ENCODE measurements at places on chromosomes 7 and 10.
A peak's percentile ranks its signal among the peaks of the same experiment; 100 is the strongest.

DNA sequence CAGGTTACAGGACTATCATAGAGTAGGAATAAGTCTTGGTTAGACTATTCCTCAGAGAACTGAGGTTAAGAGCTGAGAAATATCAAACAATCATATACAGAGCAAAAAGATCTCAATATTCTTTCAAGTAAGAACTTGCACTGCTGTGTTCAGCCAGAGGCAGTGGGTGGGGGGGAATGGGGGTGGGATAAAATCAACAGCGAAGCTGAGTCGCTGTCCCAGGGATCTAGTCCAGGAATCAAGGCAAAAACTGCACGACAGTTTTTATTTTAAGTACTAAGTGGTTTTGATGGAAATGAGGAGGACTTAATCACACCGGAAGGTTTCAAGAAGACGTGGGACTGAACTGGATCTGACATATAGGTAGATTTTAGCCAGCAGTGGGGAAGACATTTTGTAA, 159.1 kb downstream of the SRPK2 start:
- H3K27me3 ChIP-seq = peaks cover 2% of the 10 kb centered on the region
- H3K4me1 ChIP-seq = peaks cover 9% of the 10 kb centered on the region
- no peak for DNase-seq
- peak overlapping the region; percentile 52 for H3K27ac ChIP-seq

DNA sequence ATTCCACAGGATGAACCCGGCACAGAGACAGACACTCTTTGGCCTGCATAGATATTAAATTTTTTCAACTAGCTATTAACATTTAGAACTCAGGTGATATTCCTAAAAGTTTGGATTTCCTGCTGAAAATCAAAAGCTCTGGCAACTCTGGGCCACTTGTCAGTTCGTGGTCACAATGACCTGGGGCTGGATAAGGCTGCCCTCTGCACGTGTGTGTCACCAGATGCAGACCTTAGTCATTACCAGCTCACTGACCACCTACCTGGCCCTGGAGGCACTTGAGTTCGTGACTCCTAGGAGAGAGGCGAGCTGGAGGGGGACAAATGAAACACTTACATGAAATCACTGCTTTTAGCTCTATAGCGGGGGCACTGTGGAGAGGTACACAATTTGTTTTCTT, 126.5 kb downstream of the HIPK2 start:
- H3K4me1 ChIP-seq = peaks cover 24% of the 10 kb centered on the region
- no peak for DNase-seq
- no peak overlapping the region for H3K4me3 ChIP-seq
- no peak overlapping the region for H3K27ac ChIP-seq

DNA sequence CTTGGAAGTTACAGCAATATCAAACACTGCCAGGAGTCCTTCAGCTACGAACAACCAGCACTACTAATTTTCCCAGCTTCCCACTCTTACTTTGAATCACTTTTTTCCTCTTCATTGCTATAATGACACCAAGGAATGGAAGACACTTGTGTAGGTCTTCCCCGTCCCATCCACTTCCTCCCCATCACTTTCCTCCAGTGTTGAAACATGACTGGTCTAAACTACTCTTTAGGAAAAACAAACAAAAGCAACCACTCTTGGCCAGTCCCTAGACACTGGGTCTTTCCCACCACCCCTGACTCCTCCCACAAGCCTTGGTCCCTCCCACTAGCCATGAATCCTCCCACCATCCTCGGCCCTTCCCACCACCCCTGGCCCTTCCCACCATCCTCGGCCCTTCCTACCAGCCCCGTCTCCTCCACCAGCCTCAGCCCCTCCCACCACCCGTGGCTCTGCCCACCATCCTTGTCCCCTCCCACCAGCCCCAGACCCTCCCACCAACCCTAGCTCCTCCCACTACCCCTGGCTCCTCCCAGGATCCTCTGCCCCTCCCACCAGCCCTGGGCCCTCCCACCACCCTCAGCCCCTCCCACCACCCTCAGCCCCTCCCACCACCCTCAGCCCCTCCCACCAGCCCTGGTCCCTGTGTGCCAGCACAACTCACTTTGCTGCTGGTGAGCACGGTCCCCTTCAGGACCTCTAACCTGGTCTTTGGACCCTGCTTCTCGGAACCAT, 68.5 kb downstream of the CXCL12 start:
- no peak for DNase-seq
- no peak overlapping the region for H3K27ac ChIP-seq
- peaks cover 2% of the 10 kb centered on the region for H3K27me3 ChIP-seq
- H3K36me3 ChIP-seq = no peaks in the 10 kb centered on the region
- H3K4me1 ChIP-seq = no peaks in the 10 kb centered on the region
- no peak overlapping the region for H3K4me3 ChIP-seq

DNA sequence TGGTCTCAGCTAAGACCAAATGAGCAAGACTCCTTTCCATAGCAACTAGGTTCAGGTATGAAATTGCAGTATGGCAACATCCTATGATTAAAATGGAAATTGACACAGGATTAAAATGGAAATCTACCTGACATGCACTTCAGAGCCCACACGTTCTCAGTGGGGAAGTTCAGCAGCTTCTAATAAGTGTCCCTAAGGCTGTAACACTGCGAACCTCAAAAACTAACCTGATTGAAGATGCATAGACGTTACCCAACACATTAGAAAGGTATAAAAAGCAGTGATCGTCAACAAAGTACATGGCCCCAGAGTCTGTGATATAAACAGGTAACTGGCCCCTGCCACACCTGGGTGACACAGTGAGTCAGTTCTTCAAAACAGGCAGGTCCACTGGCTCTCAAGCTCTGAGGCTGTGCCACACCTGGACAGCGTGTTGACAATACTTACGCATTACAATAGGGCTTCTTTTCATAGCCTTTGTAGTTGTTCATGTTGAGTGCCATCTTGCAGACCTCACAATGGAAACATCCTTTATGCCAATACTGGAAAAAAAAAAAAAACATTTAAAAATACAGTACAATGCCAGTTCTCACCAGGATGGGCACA, 274.9 kb upstream of the NEBL start:
- DNase-seq = no peak
- peaks cover 8% of the 10 kb centered on the region for H3K36me3 ChIP-seq
- H3K4me3 ChIP-seq = peak overlapping the region; percentile 53
- no peak overlapping the region for H3K27ac ChIP-seq
- peaks cover 18% of the 10 kb centered on the region for H3K4me1 ChIP-seq

DNA sequence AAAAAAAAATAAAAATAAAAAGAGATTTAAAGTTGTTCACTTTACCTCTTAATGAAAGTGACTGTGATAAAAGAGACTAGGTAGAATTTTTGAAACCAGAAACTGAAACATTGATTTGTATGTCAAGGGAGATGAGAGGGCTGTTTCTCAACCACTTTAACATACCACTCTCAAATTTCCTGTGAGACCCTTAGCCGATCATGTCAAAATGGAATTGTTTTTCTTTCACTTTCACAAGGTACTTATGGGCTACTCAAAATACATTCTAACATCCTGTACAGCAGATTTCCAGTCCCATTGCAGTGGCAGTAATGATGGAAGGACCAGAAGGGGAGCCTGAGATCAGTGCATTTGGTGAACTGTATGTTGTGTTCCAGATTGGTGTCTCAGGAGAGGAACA, 261.2 kb downstream of the PPP1R3A start:
- H3K4me1 ChIP-seq = no peaks in the 10 kb centered on the region
- no peaks in the 10 kb centered on the region for H3K36me3 ChIP-seq
- no peak overlapping the region for H3K27ac ChIP-seq
- no peak overlapping the region for H3K4me3 ChIP-seq
- DNase-seq = no peak

GRCh38 chr10:132170561-132171361, 16.0 kb upstream of the DPYSL4 start:
- no peak overlapping the region for H3K27ac ChIP-seq
- H3K36me3 ChIP-seq = peaks cover 4% of the 10 kb centered on the region
- peaks cover 18% of the 10 kb centered on the region for H3K27me3 ChIP-seq
- H3K4me1 ChIP-seq = no peaks in the 10 kb centered on the region

GRCh38 chr7:33904681-33905388, 504 bp upstream of the BMPER start:
- peak overlapping the region; percentile 92 for H3K4me3 ChIP-seq
- no peak overlapping the region for H3K27ac ChIP-seq
- H3K27me3 ChIP-seq = peaks cover 5% of the 10 kb centered on the region
- H3K4me1 ChIP-seq = peaks cover 2% of the 10 kb centered on the region
- H3K36me3 ChIP-seq = no peaks in the 10 kb centered on the region

DNA sequence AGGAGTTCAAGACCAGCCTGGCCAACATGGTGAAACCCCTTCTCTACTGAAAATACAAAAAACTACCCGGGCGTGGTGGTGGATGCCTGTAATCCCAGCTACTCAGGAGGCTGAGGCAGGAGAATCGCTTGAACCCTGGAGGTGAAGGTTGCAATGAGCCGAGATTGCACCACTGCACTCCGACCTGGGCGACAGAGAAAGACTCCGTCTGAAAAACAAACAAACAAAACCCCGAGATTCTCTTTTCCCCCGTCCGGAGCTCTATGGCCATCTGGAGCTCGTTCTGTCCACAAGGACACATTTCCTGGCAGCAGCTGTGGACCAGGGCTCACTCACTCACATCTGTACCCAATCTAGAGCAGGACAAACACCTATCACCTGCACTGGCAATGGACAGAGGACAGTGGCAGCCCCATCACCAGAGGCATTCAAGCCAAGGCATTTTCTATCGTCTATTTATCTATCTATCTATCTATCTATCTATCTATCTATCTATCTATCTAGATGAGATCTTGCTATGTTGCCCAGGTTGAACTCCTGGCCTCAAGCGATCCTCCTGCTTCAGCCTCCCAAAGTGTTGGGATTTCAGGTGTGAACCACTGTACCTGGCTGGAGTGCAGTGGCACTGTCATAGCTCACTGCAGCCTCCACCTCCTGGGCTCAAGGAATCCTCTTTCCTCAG, 167.1 kb upstream of the TNRC18 start:
- no peak for DNase-seq
- H3K36me3 ChIP-seq = peaks cover 11% of the 10 kb centered on the region
- peaks cover 17% of the 10 kb centered on the region for H3K4me1 ChIP-seq
- H3K4me3 ChIP-seq = peak overlapping the region; percentile 73
- peaks cover 23% of the 10 kb centered on the region for H3K27me3 ChIP-seq

- H3K4me1 ChIP-seq = no peaks in the 10 kb centered on the region
- no peak overlapping the region for H3K27ac ChIP-seq
- no peaks in the 10 kb centered on the region for H3K36me3 ChIP-seq
- DNase-seq = no peak
Observed at GRCh38 chr7:48755061-48755555, 169.2 kb upstream of the CDC14C start.

DNA sequence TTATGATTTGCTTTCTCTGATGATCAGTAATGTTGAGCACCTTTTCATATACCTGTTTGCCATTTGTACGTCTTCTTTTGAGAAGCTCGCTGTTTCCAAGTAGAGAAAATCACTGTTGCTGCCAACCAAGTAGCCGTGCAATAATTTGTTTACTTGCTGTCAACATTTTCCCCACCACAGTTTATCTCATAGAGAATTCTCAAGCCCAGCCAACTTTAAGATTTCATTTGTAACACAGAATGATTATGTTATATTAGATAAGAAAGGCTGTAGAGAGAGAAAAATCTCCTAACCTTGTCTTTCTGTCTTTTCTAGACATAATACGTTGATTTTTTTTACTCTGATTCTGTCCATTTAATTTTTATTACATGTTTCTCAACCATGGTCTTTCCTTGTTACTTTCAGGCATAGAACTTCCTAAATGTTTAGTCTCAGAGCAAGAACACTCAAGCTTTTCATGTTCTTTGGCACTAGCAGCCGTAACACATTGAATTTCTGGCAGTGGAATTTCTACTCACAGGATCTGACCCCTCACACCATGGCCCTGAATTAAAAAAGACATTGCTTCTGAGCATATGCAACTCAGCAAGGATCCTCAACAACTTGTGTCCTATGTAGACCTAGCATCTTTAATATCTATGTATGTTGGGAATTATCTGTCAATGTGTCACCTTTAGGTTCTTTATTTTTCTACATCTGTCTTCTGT, 23.1 kb downstream of the RPA3 start:
- no peaks in the 10 kb centered on the region for H3K4me1 ChIP-seq
- no peak for DNase-seq
- no peaks in the 10 kb centered on the region for H3K27me3 ChIP-seq
- no peak overlapping the region for H3K4me3 ChIP-seq
- no peak overlapping the region for H3K27ac ChIP-seq

GRCh38 chr10:78691301-78692030, 377.3 kb upstream of the ZMIZ1 start:
- H3K27me3 ChIP-seq = peaks cover 2% of the 10 kb centered on the region
- no peaks in the 10 kb centered on the region for H3K36me3 ChIP-seq
- H3K4me1 ChIP-seq = no peaks in the 10 kb centered on the region
- H3K4me3 ChIP-seq = no peak overlapping the region
- no peak overlapping the region for H3K27ac ChIP-seq

DNA sequence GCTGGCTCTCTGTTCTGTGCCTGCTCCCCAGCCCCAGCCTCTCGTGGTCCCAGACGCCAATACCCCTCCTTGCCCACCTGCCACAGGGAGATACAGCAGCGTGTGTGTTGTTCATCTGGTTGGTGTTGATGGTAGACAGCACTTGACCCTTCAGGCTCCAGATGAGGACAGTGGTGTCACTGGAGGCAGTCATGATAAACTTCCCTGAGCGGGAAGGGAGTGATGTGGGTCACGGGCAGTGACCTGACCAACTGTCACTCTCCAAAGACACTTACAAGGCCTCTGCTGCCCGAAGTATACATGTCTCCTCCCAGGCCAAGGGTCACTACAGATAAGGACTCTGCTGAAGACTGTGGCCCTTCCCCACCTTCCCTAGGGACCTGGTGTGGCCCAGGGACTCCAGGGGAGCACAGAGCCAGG, 5.6 kb downstream of the TBL2 start:
- H3K4me1 ChIP-seq = peaks cover 7% of the 10 kb centered on the region
- peaks cover 37% of the 10 kb centered on the region for H3K36me3 ChIP-seq
- no peak overlapping the region for H3K27ac ChIP-seq

DNA sequence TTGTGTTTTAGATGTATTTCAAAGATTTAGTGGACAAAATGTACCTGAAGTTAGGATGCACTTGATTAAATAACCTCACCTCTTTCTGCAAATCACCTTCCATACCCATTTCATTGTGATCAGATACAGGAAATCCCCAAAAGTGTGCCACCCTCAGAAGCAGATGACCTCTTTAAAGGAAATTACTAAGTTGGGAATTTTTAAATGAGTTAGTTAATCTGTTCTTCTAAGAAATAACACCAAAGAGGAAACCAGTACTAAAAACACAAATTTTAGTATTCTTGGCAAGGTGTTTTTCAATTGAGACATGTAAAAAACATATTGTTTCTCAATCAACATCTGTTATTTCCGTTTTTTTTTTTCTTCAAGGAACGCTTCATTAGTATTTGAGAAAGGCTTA, 4.6 kb upstream of the SEMA3A start:
- peaks cover 1% of the 10 kb centered on the region for H3K27me3 ChIP-seq
- no peak overlapping the region for H3K4me3 ChIP-seq
- H3K4me1 ChIP-seq = peaks cover 19% of the 10 kb centered on the region

GRCh38 chr10:30368065-30368718, 19.1 kb upstream of the MTPAP start:
- H3K36me3 ChIP-seq = no peaks in the 10 kb centered on the region
- H3K27me3 ChIP-seq = peaks cover 7% of the 10 kb centered on the region
- peaks cover 20% of the 10 kb centered on the region for H3K4me1 ChIP-seq
- no peak overlapping the region for H3K27ac ChIP-seq
- no peak for DNase-seq

- H3K27ac ChIP-seq = no peak overlapping the region
- no peak for DNase-seq
- H3K4me3 ChIP-seq = no peak overlapping the region
- H3K36me3 ChIP-seq = no peaks in the 10 kb centered on the region
- H3K27me3 ChIP-seq = no peaks in the 10 kb centered on the region
Observed at GRCh38 chr7:80722616-80723195, 84.3 kb downstream of the CD36 start.
